GM23338 (cell line): ENCODE measurements at places on chromosomes 16 and 17.

GRCh38 chr17:81939881-81940385 is 2.8 kb upstream of the PYCR1 start:
- DNase-seq, result no peak

DNA sequence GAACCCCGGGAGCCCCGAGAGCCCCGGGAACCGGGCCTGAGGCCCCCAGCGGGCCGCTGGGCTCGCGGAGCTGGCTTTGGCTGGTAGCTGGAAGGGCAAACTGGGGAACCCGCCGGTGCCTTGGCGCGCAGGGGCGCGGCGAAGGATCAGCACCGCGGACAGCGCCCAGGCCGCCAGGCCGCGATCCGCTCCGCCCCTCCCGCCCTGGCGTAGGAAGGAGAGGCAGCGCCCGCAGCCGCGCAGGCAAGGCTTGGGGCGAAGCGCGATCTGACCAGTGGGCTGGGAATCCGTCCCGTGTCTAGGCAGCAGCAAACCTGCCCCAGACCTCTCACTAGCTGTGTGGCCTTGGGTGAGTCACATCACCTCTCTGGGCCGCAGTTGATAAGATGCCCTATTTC is 331 bp upstream of the CCDC92B start:
- DNase-seq, result peak; percentile 94

- DNase-seq, result no peak
Observed at GRCh38 chr16:82340531-82340930, 170.5 kb upstream of the MPHOSPH6 start.

- no peak for DNase-seq
Observed at GRCh38 chr17:21161498-21162393, 35.0 kb downstream of the DHRS7B start.

DNA sequence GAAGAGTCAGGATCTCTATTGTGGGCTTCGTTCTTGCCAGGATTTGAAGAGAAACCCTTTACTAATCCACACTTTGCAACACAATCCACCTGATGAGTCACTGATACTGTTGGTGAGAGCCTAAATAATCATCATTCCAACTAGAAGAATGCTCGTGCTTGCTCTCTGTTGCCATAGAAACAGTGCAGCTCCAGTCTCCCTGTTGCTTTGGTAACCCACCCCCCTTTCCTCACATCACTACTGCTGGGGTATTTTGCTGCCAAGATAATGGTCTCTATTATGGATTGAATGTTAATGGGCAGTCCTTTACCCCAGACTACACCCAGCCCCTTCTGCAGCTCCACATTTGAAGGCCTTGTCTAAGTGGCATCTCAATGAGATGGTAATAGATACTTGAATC is 190.4 kb downstream of the ABCC12 start:
- peak; percentile 88 for DNase-seq

DNA sequence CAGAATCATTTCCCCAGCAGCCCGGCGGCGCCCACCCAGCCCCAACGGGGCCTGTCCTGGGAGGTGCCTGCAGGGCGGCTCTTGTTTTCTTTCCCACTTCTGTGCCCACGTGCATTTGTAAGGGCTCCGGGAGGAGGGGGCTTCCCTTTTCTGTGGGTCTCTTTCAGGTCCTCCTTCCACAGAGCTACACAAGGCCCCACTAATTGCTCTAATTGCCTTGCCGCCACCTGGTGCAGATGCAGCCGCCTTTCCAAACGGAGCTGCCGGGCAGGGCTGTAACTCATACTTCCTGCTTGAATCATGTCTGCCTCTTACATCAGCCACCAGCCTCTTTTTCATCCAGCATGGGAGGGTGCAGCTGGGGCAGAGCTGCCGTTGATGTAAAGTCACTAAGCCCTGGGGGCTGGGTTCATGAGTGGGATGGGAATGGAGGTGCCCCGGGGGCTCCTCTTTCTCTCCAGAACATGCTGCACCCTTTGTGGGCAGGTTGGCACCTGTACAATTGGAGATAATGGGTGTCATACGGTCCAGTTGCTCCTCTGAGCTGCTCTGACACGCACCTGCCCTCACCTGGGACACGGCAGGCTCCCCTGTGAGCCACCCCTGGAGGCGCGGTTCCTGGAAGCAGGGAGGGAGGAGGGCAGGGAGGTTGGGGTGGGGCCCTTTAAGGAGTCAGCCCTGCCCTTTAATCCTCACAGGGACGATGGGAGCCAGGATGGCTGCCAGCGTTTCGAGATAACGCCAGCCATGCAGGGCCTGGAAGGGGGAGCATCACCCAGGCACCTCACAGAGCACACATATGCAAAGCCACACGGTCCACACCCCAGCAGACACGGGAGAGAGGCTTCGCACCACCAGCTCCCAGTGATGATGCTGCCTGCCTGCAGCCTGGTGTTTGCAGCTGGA is 41.1 kb upstream of the KLHDC4 start:
- DNase-seq, result no peak

GRCh38 chr17:50045154-50045553 is 10.8 kb upstream of the ITGA3 start:
- DNase-seq, result no peak

- no peak for DNase-seq
Observed at GRCh38 chr17:78529871-78530670, 47.1 kb downstream of the DNAH17 start.

- no peak for DNase-seq
Observed at GRCh38 chr16:51573191-51573590, 422.1 kb upstream of the SALL1 start.

- DNase-seq, result no peak
Observed at GRCh38 chr17:74153821-74154430, 49.6 kb upstream of the RPL38 start.

DNA sequence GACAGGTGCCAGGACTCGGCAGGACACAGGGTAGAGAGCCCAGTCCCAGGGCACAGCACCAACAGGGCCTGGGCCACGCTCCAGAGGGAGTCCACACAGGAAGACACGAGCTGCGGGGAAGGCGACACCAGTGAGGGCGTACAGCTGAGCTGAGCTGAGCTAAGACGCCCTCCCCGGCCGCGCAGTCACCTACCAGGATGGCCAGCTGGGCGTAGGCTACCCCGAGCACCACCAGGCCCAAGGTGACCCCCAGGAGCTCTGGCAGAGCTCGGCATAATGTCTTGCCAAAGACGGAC is 42.6 kb downstream of the TSC2 start:
- DNase-seq, result no peak

GRCh38 chr16:75043175-75043895 is 44.5 kb downstream of the ZNRF1 start:
- no peak for DNase-seq

GRCh38 chr16:78523212-78523985 is 423.9 kb downstream of the WWOX start:
- DNase-seq, result no peak

- DNase-seq, result no peak
Observed at GRCh38 chr17:41692722-41693521, 4.2 kb downstream of the EIF1 start.

DNA sequence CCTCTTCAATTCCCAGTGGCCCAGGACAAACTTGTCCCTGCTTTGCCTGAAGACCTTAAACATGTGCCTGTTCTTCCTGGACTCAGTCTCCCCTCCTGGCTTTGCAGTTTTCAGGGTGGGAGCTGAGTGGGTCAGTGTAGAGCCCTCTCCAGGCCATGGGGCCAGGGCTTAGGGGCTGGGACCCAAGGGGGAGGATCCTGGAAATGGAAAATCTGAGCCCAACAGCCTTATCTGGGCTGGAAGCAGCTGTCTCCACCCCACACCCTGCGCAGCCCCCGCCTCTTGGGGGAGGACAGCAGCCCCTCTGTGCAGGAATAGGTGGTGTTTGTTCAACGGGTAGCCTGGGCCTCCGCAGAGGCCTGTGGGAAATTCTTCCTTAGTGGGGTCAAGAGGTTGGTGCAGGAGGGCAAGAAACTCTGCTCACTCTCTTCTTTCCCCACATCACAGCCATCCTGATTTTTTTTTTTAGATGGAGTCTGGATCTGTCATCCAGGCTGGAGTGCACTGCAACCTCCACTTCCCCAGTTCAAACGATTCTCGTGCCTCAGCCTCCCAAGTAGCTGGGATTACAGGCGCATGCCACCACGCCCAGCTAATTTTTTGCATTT is 6.8 kb upstream of the SMTNL2 start:
- DNase-seq, result no peak

GRCh38 chr17:1053661-1054360 is 56.9 kb downstream of the TIMM22 start:
- DNase-seq, result no peak

DNA sequence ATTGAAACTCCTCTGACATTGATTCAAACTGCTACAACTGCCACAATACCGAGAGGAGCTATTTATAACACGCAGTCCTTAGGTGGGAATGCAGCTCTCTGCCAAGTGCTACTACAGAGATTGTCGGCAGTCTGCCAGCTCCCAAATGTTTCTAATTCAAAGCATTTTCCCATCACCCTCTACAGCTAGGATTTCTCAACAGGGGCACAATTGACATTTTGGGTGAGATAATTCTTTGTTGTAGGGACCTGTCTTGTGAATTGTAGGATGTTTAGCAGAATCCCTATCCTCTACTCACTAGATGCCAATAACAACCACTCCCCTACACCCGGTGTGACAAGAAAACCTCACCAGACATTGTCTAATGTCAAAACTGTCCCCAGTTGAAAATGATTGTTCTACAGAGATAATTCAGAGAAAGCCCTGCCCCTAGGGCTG is 7.8 kb upstream of the N4BP1 start:
- no peak for DNase-seq

DNA sequence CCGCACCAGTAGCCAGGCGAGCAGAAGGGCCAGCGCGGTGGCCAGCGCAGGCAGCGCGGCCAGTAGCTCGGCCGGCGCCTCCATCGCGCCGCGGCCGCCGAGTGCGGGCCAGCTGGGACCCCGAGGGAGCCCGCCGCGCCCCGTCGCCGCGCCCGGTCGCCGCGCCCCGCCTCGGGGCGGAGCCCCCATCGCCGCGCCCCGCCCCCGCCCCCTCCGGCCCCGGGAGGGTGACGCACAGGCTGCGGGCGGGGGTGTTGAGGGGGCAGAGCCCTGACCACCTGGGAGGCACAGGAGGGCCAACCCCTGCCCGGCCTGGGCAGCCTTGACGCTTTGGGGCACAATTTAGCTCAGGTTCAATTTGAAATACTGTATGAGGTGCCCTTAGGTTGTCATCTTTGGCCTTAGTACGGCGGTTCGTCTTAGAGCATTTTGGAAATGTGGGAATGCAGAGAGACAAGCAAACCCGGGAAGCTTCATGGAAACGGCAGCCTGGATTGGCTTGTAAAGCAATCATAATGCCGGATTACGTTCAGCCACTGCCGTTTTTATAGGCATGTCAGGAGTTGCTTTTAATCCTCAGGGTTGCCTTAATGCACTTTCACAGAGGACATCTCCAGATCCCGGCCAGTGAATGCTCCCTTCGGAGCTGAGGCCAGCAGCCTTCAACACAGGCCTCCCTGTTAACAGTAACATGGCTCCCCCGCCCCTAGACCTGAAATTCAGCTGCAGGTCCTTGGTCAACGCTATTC is at the start of gene MXRA7:
MXRA7 (minus strand) TSS at position 103 of the 749 bp plus-strand sequence; CDS start at position 84, 19 bp downstream.
- peak; percentile 80 for DNase-seq

DNA sequence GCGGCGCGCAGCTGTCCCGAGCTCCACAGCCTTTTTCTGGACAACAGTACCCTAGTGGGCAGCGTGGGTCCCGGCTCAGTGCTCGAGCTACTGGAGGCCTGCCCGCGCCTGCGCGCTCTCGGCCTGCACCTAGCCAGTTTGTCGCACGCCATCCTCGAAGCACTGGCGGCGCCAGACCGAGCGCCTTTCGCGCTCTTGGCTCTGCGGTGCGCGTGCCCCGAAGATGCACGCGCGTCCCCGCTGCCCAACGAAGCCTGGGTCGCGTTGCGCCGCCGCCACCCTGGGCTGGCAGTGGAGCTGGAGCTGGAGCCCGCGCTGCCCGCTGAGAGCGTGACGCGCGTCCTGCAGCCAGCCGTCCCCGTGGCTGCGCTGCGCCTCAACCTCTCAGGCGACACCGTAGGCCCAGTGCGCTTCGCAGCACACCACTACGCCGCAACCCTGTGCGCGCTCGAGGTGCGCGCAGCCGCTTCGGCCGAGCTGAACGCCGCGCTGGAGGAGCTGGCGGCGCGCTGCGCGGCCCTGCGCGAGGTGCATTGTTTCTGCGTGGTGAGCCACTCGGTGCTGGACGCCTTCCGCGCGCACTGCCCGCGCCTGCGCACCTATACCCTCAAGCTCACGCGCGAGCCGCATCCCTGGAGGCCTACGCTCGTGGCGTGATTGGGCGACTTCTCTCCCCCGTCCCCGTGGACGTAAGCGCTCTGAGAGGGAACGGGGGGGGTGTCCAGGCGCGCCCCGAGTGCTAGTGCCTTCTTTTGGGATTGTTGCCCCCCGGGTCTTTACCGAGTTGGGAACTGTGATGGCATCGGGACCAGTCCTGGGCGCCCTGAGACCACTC is 1.2 kb upstream of the HSF4 start:
- peak; percentile 65 for DNase-seq

DNA sequence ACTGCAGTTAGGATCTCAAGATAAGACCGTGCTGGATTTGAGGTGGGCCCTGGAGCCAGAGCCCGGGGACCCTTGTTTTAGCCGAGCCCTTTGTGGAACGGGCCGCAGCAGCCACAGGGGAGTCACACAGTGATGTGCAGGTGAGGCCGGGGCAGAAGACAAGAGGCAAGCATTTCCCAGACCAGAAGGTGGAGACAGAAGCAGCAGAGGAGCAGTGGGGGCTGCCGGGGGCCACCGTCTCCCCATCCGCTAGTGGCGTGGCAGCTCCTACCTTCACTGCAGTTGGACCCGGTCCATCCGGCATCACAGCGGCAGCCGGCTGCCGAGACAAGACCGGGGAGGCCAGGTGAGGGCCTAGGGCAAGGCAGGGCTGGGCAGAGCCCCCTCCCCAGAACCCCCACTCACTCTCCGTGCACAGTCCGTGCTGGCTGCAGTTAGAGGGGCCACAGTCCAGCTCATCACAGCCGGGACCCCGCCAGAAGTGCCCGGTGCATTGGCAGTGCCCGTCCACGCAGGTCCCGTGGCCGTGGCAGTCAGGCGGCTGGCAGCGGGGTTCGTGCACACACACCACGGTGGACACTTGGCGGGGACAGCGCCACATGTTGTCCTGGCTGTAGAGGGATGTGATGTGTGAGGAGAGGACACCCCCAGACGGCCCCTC is 6.0 kb downstream of the NAGPA start:
- no peak for DNase-seq

DNA sequence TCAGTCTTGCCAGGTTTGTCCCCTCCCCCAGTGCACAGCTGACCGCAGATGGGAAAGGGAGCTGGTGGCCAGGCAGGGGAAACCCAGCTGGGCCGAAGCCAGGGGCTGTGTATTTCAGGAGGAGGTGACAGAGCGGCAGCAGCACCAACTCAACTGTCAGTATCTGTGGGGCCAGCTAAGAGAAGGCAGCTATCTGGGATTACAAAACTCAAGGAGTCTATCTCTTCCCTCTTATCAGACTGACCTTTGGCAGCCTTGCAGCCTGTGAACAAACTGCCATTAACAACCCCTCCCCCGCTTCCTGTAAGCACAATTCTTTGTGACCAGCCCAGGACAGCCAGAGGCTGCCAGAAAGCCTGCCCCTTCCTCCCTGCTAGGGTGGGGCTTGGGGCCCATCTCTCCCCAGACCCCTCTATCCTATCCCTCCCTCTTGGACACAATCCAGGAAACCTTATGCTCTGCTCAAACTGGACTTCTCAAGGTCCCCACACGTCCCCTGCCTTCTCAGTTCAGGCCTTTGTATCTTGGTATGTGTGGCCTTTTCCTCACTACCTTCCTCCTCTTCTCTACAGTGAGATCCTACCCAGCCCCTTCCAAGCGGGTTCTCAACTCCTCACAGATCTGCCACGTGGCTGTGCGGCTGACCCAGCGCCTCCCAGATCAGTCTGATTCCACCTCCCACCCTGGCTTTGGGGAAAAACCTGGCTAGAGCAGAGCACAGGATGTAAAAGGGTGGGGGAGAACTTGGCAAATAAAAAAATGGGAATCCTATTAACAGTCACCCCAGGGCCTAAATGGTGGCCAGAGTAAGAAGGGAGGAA is 10.5 kb downstream of the ST3GAL2 start:
- peak; percentile 86 for DNase-seq

- DNase-seq, result no peak
Observed at GRCh38 chr16:80652441-80652840, 111.6 kb downstream of the DYNLRB2 start.
